AG04449 (cell line): ENCODE measurements at places on chromosomes 4 and X.
A peak's percentile ranks its signal among the peaks of the same experiment; 100 is the strongest.

- DNase-seq: no peak
These were observed 76.0 kb downstream of the PJA1 start for GRCh38 chrX:69089203-69089602.

GRCh38 chr4:170887396-170887795 lies 797.6 kb upstream of the AADAT start:
- no peak for DNase-seq

DNA sequence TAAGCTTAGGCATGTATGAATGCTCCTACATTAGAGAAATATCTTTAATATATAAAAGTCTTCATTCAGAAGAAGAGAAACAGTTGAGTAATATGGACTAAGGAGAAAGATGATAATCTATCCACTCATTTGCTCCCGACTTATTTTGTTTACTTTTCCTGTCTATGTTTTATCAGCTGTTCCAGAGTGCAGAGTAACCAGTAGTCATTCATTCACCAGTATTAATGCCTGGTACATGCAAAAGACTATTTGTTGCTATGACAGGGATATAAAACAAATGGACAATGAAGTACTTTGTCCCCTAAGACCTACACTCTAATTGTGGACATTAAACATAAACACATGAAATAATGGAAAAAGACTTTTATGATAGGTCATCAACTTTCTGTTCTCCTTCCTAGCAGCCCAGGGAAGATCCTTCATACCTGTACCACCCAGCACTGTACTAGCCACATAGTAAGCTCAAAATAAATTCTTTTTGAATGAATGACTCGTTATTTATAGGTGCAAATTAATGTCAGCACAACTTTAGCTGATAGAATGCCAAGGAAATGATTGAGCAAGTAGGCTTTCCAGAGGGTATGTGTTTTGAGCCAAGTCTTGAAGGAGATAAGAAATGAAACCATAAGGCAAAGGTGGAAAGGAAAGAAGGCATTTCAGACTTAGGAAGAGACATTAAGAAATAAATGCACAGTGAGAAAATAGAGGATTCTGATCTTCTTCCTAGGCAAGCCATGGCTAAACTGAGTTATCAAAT lies 45.0 kb upstream of the IL13RA1 start:
- DNase-seq: no peak

DNA sequence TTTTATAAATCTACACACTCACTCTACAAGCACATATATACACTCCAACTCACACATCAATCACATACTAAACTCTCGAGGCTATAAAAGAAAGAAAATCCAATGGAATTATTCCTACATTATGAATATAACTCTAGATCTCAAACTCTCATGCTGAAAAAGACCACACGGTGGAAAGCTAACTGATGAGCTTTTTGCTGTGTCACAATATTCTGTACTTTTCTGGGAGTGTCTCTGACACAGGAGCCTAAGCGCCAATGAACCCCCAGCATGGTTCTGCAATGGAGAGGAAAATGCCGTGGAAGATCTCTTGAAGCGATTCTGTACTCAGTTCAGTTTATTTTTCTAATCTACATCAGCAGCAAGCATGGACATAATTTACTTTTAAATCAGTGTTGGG lies 124.2 kb upstream of the ETNPPL start:
- no peak for DNase-seq

GRCh38 chr4:121794505-121795188 lies 6.5 kb upstream of the EXOSC9 start:
- no peak for DNase-seq

- peak; percentile 58 for DNase-seq
These were observed 42.7 kb downstream of the LHFPL1 start for GRCh38 chrX:112636951-112637581.

DNA sequence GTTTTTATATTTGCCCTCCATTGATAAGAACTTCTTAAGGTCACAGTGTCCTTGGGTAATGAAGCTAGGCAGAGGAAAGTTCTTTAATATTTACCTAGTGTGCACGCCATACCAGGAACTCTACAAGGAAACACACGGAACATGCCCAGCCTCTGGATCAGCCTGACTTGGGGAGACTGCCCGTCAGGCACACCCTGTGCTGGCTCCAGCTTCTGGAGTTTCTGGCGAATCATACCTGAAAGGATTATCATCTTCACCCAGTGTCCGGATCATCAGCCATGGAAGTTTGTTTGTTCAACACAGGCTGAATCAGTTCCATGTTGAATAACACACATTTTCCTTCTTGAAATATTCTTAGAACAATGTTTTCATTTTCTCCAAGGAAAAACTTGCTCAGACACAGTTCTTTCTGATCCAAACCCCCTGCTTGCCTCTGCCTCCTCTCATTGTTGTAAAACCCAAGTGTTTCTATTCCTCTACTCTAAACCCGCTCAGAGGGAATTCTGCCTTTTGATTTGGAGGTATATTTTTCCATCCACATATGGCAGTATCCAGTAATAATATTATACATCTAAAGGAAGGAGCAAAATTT lies 176.7 kb downstream of the SHROOM3 start:
- no peak for DNase-seq

GRCh38 chrX:84064814-84065213 lies 123.2 kb downstream of the RPS6KA6 start:
- no peak for DNase-seq

- DNase-seq: no peak
These were observed 5.7 kb downstream of the TRPC5OS start for GRCh38 chrX:111881715-111882114.

DNA sequence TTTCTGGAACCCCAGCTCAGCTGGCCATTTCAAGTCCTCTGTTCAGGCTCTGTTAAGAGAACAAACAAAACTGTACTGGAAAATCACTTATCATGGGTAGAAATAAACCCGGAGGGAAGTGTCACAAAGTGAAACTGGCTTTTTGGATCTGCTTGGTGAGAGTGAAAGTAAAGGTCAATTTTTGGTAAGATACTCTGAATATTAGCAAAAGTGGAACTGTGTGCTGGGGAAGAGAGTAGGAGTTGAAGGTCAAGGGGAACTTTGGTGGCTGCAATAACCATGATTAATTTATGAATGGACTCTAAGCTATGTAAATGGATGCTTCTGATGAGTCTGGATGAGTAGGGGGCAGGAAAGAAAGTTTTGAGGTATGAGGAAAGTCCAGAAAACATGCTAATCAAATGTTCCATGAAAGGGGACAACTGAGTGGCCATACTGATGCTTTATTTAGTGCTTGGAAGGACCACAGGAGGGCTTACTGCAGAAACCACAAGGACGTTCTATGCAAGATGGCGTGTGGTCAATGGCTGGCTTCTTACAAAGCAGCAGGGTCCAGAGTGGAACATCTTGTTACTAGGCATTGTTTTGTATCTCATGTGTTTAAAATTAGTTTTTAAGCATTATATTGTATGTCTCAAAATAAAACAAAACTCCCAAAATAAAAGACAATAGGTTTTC lies 36.8 kb upstream of the TNIP3 start:
- no peak for DNase-seq

GRCh38 chr4:137601934-137602333 lies 69.6 kb upstream of the PCDH18 start:
- DNase-seq: no peak

GRCh38 chr4:53775381-53775780 lies 184.1 kb upstream of the LNX1 start:
- DNase-seq: no peak

DNA sequence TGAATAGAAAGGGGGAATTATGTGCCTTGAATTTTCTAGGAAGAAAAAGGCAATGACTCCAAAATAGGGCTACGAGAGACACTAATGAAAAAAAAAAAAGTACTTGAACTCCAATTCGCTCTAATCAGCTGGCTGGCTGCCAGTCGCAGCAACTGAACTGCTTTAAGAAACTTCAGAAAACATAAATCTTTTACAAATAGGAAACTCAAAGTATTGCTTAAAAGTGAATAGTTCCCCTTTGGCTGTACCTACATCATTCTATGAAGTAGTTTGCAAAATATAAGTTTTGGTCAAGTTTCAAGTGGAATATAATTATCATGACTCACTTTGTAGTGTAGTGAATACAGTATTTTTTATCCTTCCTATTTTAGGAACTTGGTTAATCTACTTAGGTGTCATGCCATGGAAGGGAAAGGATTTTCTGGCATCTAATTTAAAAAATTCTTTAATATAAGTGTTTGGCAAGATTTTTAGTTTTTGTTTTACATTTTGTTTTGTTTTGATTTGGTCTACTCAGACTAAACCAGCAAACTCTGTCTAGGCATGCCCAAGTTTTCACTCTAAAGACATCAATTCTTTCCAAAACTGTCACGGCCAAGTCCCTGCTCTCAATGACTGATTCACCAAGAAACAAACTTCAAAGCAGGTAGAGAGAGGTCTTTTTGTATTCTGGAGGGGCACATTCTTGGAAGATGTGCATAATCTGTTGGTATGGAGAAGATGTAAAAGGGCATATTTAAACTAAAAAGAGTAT lies 382.4 kb upstream of the GALNT7 start:
- DNase-seq: no peak

GRCh38 chrX:106901781-106902219 lies 1.3 kb downstream of the RIPPLY1 start:
- DNase-seq: no peak

- no peak for DNase-seq
These were observed 2.6 kb downstream of the PHKA2 start for GRCh38 chrX:18981124-18981807.

DNA sequence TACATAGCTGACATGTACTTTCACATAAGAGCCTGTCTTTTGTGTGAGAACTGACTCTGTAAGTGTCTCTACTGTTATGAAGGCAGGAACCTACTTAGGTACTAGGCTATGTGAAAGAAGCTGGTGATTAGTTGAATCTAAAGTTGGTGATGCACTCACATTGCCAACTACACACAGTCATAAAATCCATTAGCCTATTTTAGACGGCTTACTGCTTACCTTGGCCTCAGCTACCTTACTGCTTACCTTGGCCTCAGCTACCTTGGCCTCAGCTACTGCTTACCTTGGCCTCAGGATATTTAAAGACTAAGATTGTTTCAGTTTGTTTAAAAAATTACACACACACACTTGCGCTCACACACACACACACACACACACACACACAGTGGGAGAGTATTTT lies 549.7 kb downstream of the IL1RAPL1 start:
- DNase-seq: no peak

DNA sequence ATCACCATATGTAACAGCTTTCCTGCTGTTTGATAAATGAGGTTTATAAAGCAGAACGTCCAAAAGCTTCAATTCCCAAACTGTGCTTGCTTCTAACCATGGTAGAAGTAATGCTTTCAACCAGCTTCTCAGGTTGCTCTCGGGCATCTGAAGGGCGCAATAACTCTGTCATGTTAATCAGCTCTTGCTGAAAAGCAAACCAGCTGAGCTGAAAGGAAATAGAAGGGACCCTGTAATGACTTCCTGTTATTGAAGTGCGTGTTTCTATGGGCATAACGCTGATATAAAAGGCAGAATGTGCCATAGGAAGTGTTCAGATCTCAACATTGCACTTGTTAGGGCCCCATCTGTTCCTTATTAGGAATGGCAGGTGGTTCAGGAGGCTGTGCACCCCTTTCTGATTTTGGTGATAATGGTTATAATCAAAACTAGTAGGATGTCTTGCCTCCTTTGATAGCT lies 21.2 kb downstream of the HERC3 start:
- no peak for DNase-seq

DNA sequence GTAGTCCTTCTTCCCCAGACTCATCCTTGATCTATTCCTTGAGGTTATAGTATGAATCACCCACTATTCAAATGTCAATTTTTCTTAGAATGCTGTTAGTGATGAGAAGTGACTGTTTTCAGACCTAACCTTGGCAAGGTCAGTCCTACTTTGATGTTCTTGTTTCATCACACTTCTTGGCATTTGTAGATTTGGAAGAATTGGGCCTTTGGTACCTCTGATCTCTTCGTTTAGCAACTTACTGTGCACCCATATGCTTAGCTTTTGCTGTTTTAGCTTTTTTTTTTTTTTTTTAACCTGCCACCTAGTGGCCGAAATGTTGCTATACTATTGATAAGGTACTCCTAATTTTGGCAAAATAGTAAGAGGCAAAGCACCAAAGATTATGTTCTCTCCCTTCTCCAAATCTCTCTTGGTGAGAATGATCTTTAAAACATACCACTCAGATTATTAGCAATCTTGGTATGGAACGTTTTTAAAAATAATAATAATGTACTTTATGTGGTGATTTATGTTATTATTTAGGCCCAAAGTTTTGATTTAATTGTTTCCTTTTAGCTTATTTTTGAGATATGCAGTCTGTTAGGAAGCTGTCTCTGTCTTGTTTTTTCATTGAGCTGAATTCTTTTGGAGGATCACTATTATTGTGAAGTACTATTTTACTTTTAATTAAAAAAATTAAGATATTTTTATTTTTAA lies 16.6 kb downstream of the DCK start:
- no peak for DNase-seq

- no peak for DNase-seq
These were observed 724.3 kb downstream of the ARAP2 start for GRCh38 chr4:35520059-35520458.

DNA sequence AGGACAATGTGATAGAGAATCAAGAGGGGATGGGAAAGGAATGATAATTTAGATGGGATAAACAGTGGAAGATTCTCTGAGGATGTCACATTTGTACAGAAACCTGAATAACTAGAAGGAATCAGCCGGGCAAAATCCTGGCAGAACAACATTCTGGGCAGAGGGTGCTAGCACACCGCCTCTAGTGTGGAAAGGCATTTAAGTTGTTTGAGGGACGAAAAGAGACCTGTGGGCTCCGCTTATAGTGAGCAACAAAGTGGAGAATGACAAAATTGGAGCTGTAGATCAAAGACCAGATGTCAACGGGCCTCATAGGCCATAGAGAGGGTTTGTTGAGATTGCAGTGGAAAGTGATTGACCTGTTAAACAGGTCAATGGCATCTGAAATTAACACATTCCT lies 596.0 kb upstream of the SLIT2 start:
- DNase-seq: no peak

DNA sequence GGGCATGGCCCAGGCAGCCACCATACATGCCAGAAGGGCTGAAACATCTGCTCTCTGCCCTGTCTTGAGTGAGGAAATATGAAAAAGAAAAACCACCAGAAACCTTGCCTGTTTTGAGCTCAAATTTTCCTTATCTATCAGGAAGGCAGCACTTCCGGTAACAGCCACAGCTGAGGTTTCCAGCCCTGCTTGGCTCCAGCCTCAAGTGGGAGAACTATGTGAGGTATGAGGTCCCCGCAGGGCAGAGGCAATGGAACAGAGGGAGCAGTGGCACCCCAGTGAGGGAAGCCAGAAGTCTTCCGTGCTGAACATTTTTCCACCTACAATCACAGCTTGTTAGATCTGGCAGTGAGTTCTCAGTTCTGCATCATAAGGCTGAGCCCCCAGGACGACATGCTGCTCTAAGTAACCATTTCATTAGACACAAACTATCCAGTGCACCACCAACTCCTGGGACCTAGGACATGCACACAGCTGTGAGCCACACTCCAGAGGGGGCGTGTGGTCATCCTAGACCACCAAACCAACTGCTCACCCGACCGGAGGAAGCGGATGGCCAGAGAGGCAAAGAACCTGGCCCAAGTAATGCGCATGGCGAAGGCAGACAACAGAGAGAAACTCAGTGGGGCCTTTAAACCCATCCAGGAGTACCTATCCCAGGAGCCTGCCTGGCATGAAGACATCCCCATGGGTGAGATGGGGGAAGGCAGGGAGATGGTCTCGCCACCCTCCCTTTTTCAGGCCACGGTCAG lies 22.6 kb downstream of the WDR1 start:
- peak; percentile 62 for DNase-seq

GRCh38 chr4:108029731-108030130 lies 40.0 kb downstream of the HADH start:
- no peak for DNase-seq
